Fibroblast of skin of left quadriceps (primary cell): ENCODE measurements at places on chromosomes 13 and 19.

DNA sequence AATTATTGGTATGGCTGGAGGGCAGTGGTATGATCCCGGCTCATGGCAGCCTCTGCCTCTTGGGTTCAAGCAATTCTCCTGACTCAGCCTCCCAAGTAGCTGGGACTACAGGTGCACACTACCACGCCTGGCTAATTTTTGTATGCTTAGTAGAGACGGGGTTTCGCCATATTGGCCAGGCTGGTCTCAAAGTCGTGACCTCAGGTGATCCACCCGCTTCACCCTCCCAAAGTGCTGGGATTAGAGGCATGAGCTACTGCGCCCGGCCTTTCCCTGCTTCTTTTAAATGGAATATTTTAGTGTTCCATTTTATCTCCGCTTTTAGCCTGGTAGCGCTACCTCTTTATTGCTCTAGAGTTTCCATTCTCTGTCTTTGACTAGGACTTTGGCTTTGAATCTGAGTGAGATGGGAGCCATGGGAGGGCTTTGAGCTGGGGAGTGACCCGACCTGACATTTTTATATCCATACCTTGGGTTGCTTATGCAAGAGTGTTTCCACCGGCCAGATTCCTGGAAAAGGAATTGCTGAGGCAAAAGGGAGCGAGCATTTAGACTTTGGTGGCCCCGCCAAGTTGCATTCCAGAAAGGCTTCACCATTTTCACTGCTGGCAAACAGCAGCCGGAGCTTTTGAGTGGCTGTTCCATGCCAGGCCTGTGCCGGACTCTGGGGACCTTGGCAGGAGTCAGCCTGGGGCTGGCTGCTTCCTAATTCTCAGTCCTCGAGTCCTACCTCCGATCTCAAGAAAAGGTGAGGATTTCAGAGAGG is 22.9 kb downstream of the BICRA start:
- DNase-seq, result no peak

- no peak for DNase-seq
These were observed 7.3 kb downstream of the LAIR1 start for GRCh38 chr19:54357381-54357780.

DNA sequence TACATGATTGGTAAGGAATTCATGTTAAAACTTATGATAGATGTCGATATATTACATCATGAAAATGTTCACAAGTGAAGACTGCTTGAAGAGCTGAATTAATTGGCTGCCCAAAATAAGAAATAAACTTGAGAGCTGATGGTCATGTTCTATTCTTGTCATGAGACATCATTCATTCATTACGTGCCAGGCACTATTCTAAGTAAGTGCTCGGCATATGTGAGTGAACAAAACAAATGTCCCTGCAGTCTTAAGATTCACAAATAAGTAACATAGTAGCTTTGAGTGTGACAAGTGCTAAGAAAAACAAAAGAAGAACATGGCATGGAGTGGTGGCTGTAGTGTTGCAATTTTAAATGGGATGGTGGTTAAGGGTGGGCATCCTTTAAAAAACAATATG is 329.3 kb downstream of the SUCLA2 start:
- DNase-seq, result no peak

DNA sequence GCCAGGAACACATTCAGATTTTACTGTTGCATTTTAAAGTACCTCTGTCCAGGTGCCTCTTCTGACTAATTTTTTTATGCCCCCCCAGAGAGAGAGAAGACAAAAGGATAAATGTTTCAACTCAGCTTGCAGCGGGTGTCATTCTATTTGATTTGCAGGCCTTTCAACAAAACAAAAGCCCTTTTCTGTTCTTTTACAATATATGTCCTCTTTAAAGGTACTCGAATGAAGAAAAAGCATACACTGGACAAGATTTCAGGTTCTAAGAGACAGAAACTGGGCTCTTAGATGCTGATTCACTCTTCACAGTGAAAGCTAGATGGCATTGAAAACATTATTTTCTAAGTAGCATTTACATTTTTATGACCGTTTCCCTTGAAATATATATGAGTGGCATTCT is 2.9 kb upstream of the FRY start:
- no peak for DNase-seq

- no peak for DNase-seq
These were observed 359.8 kb downstream of the LMO7 start for GRCh38 chr13:75995966-75996365.
